ENCODE measurements at places on chromosomes 5 and 9.

- DNase-seq = no peak
Measured at GRCh38 chr5:76329346-76329745, 73.7 kb upstream of the IQGAP2 start.

DNA sequence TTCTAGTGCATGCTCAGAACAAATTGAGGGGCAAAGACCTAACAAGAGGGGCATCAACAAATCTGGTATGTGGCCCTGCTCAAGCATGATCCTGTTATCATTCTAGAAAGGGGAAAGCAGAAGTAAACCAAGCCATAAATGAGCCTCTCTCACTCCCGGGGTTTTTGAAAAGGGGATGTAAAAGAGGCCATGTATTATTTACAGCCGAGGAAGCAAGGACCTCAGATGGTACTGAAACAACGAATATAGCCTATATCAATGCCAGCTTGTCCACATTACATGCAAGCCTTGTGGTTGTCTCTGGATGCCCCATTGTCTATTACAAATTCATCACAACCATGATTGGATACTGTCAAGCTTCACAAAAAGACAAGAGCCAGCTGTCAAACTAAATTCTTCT is 211.3 kb downstream of the DCP2 start:
- DNase-seq = no peak

GRCh38 chr5:119292701-119293515 is 62.9 kb upstream of the TNFAIP8 start:
- no peak for DNase-seq

- no peak for DNase-seq
Measured at GRCh38 chr9:72930828-72931227, 22.0 kb downstream of the ALDH1A1 start.

- no peak for DNase-seq
Measured at GRCh38 chr5:146672866-146673265, 156.9 kb upstream of the GPR151 start.

DNA sequence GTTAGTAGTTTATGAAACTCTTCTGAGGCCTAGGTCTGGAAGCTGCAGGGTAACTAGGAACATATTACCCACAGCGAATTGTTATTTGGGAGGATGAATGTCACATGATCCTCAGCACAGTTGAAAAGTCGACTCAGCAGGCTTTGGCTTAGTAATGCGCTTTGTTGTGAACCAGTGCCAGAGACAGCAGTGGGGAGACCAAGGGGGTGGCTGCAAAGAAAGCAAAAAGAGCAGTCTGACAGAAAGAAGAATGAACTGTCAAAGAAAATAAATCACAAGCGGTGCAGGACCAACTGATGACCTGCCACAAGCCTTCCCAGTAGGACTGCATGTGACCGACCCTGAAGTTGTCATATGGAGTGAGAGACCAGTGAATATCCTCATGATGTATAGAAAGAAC is 170.0 kb downstream of the CCDC171 start:
- DNase-seq = no peak

- no peak for DNase-seq
Measured at GRCh38 chr9:72478966-72479365, 42.4 kb upstream of the TMC1 start.

GRCh38 chr9:123597876-123598556 is 242.0 kb downstream of the CRB2 start:
- no peak for DNase-seq

DNA sequence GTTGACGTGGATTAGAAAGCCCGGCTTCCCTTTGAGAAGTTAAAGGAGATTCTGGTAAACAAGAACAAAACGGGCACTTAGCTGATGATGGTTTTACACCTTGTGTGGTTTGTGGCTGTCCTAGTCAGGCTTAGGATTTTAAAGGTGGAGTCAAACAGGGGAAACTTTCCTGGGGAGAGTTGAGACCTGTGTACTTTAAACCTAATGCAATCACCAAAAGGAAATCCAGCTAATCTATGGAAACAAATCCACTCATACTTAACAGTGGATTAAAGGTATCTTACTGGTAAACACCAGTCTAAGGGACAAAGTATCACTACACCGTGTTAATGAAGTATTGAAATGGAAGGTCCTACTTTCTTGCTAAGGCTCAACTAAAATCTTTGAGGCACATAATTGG is 150.3 kb upstream of the PCA3 start:
- DNase-seq = no peak

DNA sequence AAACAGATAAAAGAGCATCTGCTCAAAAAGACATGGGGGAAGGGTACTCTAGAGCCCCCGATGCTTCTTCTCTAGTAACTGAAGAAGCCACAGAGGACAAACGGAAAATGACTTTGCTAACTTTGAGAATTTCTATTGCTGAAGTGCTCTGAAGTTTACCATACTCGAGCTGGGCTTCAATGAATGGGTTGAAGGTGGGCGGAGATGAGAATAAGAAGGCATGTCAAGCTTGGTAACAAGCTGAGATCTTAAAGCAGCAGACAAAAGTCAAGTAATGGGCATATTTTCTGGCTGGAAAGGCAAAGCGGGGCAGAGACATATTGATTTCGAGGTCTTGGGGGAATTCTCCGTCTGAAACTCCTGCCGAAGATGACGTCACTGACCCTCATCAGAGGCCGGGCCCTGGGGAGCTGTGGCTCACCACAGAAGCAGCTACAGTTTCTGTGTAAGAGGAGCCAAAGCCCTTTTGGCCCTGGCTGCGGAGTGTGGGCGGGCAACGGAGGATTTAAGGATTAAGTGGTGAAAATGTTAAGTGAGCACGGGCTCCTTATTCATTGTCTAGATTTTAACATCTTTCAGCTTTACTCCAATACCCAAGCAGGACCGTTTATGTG is 115.8 kb upstream of the SLIT3 start:
- DNase-seq = peak; percentile 36

GRCh38 chr9:98912450-98912849 is 31.3 kb upstream of the COL15A1 start:
- peak; percentile 54 for DNase-seq

DNA sequence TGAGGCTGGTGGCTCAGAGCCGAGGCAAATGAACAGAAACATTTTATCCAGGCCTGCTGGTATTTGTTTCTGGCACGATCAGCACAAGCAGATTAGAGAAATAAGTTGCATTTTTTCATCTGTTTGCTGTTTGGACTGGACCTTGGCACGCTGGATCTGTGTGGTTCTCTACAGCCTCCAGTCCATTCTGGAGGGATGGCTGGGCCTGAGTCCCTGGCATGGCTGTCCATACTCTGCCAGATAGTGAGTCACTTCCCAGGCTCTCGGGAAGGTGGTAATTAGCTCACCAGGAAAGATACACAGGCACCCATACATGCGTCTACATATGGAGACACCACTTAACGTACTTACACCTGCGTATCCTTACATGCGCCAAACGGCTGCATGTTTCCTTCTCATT is 78.6 kb downstream of the SPRY4 start:
- no peak for DNase-seq

GRCh38 chr5:178237431-178238312 is 5.1 kb upstream of the PHYKPL start:
- no peak for DNase-seq

- no peak for DNase-seq
Measured at GRCh38 chr9:123482295-123482968, 126.4 kb downstream of the CRB2 start.

DNA sequence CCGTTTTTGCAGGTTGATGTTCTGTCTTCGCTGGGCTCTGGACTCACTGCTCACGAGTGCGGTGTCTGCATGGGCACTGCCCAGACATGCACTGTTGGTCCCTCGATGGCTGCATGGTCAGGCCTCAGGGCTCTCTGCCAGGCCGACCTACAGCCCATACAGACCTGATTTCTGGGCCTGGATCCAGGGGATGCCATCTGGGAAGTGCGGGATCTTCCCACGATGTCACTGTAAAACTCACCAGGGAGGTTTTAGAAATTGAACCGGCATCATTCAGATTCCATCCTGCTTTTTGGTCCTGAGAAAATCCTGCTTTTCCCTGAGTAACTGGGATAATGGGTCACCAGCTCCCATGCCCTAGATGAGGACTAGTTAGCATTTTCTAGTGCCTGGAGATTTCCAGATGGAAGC is 9.1 kb downstream of the S1PR3 start:
- no peak for DNase-seq

DNA sequence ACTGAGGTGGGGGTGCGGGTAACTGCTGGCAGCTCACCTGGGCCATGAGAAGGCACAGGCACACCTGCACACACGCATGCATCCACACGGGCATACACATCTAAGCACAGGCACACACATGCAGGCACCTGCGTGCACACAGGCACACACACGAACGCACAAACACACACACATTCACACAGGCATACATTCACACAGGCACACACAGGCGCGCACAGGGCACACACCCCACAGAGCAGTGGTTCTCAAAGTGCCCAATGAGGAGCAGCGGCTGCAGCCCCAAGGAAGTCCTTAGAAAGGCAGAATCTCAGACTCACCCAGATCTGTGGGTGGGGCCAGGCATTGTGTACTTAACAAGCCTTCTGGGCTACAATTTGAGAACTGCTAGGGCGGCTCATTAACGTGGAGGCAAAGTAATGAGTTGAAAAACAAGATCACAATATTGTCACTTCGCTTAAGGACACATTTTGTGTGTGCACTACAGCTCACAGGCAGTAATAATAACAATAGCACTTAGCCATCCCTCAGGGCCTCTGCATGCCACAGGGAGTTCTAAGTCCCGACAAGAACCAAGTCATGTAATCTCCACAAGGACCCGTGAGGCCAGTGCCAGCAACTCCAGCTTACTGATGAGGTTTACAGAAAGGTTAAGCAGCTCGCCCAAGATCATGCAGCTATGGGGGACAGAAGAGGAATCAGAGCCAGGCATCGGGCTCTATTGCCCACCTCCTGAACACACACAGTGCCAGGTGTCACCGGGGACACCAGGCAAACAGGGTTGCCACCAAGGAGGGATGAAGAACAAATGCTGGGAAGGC is 91.6 kb downstream of the ROR2 start:
- no peak for DNase-seq

GRCh38 chr5:1111727-1112289 is at the start of gene SLC12A7:
Gene SLC12A7, minus strand, starts transcription at chr5:1112063. Its CDS starts 72 bp downstream, at chr5:1111991.
- no peak for DNase-seq

GRCh38 chr9:136711751-136712689 is at the start of gene DIPK1B:
Gene DIPK1B, plus strand, starts transcription at chr9:136712572. Its CDS starts 94 bp downstream, at chr9:136712666.
- DNase-seq = no peak

GRCh38 chr5:122565331-122565730 is 209.5 kb upstream of the SNX2 start:
- no peak for DNase-seq

DNA sequence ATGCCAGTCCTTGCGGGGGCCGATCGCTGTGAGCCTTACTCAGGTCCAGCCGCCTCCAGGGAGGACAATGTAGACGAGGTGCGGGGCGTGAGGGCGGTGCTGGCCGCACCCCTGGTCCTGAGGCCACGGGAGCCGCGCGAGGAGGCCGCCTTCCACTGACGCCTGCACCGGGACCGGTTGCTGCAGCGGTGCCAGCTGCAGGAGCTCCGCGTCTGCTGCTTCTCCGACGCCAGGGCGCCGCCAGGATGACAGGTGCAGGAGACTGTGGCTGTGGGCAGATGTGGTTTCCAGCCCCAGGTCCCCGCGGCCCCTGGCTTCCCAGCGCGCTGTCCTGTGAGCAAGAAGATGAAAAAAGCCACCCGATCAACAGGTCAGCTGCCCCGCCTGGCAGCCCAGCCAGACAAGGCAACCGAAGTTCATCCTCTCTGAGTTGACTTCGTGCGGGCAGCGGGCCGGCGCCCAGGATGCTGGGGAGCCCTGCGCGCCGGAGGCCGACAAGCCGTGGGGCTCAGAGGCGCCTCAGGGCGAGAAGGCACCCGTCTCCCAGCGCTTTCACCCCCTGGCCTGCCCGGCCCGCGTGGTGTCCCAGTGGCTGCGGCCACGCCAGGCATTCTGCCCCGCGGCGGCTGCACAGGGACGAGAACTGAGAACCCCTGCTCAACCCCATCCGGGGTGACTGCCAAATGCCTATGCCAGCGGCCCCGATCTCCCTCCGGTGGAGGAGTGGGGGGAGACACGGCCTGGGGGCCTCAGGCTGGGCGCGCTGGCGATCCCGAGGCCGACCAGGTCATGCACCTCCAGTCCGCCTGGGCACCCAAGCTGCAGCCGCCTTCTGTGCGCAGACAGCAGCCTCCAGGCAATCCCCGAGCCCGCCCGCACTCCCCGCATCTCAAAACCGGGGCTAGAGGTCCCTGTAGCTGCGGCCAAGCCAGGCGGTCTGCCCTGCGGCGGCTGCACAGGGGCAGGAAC is 43.4 kb upstream of the BICD2 start:
- no peak for DNase-seq

DNA sequence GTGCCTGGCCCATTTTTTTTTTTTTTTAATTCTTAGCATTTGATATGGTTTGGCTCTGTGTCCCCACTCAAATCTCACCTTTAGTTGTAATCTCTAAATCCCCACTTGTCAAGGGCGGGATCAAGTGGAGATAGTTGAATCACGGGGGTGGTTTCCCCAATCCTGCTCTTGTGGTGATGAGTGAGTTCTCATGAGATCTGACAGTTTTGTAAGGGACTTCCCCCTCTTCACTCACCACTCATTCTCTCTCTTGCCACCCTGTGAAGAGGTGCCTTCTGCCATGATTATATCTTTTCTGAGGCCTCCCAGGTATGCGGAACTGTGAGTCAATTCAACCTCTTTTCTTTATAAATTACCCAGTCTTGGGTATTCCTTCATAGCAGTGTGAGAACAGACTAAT is 27.2 kb downstream of the NDUFAF2 start:
- no peak for DNase-seq

DNA sequence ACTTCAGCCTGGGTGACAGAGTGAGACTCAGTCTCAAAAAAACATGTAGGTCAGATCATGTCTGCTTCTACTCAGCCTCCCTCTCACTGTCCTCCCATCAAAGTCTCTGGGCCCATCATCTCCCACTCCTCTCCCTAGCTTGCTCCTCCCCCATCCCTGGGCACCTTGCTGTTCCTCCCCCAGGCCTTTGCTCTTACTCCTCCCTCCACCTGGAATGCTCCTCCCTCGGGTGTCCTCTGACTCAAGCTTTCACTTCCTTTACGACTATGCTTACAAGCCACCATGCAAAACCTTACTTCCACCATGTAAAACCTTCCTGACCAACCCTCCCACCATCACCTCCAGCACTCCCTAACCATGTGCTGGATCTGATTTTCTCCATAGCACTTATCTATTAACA is 51.5 kb downstream of the MTMR12 start:
- no peak for DNase-seq

GRCh38 chr5:115801152-115801551 is 15.3 kb downstream of the CDO1 start:
- no peak for DNase-seq

- DNase-seq = no peak
Measured at GRCh38 chr5:43073597-43074546, 33.8 kb upstream of the ANXA2R start.

Measured in lower leg skin (tissue), 4 donors.